Hematopoietic multipotent progenitor cell treated with erythropoietin and hydrocortisone succinate and interleukin-3 and kit ligand, for 8 days (in vitro differentiated cells): ENCODE measurements at places on chromosomes 5 and 9.

DNA sequence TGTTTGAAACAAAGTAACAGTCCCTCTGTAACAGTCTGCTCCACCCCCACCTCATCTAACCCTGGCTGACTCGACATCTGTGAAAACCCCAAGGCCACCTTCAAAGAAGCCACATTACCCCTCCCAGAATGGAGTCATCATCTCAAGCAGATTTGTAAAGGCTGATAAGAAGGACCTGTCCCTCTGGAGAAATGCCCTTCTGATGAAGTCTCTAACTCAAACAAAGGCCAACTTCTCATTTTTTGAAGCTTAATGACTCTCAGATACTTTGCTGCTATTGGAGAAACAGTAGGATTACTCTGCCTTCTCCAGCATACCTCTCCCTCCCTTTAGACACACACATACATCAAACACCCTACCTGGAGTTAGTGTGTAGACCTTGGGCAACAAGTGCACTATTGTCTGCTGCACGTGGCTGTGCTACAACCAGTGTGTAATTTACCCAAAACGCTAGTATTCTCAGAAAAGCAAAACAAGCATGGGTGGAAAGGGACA, 5.3 kb upstream of the SUSD1 start:
- DNase-seq: peak; percentile 87

- DNase-seq: no peak
Measured at GRCh38 chr9:73981405-73981804, 515.7 kb upstream of the RORB start.

GRCh38 chr5:13674391-13674790, 270.1 kb downstream of the DNAH5 start:
- DNase-seq: no peak

- no peak for DNase-seq
Measured at GRCh38 chr9:130026583-130027340, 16.2 kb downstream of the FNBP1 start.

GRCh38 chr5:177003649-177004048, 2.9 kb downstream of the UIMC1 start:
- DNase-seq: no peak

DNA sequence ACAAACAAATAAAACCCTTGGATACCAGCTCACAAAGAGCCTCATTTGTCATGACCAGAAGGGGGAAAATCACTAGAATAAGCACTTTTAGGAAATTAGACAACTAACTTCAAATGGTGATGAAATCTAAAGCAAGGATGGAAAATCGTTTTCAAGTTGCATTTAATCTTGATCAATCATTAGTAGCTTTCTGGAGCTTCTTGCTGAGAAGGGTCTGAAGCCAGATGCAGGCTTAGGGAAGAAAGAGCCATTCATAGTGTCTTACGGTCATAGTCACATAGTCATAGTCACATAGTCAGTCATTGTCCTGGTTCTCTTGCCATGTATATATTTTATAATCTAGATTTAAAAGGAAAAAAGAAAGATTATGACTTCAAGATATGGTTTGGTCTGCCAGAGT, 610.5 kb downstream of the ACTL7B start:
- DNase-seq: no peak

DNA sequence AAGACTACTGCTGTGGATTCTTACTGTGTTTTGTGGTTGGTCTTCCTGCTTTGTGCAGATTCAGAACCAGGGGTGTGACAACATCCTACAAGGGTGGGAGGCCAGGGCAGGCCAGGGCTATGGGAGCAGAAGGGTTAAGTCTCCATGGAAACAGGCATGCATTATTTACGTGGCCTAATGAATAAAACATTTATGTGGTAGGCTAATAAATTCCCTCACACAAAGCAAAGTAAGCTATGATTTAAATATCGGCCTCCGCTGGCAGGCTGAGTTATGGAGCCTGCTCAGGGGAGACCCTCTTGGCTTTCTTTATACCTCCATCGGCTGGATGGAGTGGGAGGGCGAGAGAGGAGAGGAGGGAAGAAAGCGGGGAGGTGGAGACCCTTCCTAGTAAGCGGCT, 230.3 kb upstream of the MVB12B start:
- no peak for DNase-seq

DNA sequence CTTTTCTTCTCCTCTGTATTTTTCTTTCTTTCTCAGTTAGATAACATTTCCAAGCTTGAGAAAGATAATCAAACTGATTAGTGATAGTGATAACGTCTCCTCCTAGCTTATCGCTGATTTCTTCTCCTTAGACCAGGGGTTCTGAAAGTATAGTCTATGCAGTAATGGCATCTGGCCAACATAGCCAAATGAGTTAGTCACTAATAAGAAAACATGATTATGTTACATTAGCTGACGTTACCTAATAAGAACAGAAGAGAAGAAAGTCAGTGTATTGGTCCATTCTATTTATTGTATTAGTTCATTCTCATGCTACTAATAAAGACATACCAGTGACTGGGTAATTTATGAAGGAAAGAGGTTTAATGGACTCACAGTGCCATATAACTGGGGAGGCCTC, 111.2 kb downstream of the STRBP start:
- no peak for DNase-seq

GRCh38 chr5:174872271-174872670, 147.9 kb downstream of the MSX2 start:
- no peak for DNase-seq

DNA sequence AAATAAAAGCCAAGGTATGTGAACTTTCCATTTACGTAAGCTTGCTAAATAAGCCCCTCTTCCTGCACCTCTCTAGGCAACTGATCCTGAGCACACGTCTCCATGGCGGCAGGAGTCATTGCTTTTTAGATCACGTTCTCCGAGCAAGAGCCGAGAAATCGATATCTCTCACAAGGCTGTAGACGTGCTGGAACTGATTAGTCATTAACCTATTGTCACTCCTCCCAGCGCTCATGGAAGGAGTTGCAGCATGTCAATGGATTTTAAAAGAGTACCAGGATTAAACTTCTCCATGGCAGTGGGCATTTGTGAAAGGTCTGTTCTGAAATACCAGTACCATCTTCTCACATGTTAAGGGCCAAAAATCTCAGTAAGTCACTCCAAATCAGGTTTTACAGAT, 4.7 kb upstream of the ADCY2 start:
- DNase-seq: no peak

DNA sequence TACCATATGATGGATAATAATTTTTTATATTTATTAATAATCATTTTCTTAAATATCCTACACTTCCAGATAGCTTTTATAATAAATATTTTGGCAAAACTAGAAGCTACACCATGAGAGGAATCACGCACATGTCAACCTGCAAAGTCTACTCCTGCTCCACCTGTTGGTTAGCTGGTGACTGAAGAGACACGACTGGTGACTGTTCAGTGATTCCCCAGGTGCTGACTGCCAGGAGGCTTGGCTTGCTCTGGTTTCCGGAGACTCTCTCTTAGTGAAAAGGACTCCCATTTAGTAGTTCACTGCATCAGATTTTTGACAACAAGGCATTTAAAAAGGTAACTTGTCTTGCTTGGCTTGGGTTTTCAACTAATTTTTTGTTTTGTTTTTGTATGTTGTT, 20.9 kb downstream of the GZMA start:
- DNase-seq: no peak

- no peak for DNase-seq
Measured at GRCh38 chr9:89470224-89470839, 27.6 kb downstream of the SEMA4D start.

DNA sequence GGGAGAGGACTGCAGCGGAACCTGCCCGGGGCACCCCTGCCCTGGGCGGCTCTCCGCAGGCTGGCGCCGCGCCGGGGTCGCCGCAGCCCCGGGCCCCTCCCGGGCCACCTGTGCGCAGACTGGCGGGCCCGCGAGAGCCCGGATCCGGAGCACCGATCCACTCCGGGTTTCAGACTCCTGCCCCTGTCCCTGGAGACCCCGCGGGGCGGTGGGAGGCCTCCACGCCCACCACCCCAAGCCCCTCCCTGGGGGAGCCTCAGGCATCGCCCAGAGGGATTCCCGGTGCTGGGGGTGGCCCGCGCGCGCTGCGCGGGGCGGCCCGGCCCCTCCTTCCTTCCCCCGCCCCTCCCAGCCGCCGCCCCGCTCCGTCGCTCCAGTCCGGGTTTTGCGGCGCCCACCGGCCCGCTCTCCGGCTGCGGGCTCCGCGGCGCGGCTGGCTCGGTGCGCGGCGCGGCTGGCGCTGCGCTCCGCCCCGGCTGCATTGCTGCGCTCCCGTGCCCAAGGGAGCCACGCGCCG, at the start of gene UNC5A:
TSS of gene UNC5A (plus strand) at position 479 of the 517 bp plus-strand sequence. CDS start 192 bp downstream, outside the sequence.
- DNase-seq: no peak

DNA sequence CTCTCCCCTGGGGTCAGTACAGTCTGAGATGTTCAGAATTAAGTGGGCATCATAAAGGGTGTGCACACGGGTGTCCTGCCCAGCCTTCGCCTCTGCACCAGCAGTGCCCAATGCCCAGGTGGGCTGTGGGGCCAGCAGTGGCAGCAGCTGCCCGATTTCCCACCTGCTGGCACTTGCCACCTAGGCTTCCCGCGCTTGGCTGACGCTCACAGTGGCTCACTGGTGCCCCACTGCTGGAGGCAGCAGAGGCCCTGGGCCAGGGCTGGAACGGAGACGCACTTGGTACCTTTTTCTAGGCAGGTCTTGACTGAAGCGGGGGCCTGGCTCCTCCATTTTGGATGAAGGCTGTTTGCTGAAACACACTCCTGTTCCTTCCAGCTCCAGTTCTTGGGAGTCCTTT, 17.0 kb downstream of the MRNIP start:
- no peak for DNase-seq

DNA sequence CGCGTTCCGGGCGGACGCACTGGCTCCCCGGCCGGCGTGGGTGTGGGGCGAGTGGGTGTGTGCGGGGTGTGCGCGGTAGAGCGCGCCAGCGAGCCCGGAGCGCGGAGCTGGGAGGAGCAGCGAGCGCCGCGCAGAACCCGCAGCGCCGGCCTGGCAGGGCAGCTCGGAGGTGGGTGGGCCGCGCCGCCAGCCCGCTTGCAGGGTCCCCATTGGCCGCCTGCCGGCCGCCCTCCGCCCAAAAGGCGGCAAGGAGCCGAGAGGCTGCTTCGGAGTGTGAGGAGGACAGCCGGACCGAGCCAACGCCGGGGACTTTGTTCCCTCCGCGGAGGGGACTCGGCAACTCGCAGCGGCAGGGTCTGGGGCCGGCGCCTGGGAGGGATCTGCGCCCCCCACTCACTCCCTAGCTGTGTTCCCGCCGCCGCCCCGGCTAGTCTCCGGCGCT, at the start of gene DAPK1:
TSS of gene DAPK1 (plus strand) at position 264 of the 442 bp plus-strand sequence. CDS start 1,211 bp downstream, outside the sequence.
- peak; percentile 66 for DNase-seq

DNA sequence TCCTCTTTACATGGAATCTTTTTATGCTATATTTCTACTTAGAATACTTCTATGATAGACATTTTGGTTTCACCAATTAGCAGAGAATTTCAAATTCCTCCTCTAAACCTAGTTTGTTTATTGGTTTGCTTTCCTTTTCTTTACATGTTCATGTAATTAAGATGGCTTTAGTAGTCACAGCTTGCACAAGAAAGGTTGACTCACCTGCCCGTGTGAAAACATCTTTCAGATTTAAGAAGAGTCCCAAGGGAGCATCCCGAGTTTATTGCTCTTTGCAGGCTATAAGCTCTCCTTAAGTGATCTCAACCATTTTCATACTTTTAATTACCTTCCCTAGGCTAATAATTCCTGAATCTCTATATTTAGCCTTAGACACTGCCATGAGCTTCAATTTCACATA, 28.9 kb downstream of the TYRP1 start:
- no peak for DNase-seq

DNA sequence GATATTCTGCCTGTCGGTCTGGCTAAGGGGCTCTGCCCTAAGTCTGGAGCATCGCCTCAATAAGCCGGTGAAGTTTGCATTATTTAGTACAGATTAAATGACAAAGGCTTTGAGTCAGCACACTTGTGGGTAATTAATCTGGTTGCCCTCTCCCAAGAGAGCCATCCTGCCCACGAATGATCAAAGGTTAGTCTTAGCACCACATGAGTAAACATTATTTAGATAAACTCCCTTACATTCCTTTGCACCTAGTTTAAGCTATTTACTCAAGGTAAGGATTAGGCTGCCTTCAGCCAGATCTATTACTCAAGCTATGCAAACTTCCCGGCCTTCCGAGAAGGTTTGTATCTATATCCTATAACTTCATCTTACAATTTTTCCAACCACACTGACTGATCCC, 572.1 kb downstream of the CHSY3 start:
- no peak for DNase-seq

GRCh38 chr5:109676920-109677319, 12.8 kb upstream of the MAN2A1 start:
- no peak for DNase-seq

DNA sequence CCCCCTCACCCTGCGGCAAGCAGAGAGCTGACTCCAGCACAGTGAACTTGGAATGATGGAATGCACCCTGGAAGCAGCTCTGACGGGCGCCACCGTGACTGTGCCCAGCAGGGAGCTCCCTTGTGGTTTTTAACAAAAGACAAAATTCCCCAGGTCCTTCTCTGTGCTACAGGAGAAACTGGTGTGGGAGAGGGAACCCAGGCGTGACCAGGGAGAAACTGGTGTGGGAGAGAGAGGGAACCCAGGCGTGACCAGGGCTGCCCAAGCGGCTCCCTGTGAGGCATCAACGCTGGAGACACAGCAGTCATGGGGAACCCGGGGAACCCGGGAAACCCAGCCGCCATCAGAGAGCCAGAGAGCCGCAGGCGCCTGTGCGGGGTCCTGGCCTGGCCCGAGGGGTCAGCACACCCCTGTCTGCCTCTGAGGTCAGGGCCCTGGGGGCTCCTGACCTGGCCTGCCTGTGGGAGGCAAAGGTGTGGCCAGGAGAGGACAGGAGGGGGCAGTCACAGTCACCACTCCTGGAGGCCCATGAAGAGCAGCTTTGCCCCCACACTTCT, 3.1 kb upstream of the AHRR start:
- DNase-seq: no peak

DNA sequence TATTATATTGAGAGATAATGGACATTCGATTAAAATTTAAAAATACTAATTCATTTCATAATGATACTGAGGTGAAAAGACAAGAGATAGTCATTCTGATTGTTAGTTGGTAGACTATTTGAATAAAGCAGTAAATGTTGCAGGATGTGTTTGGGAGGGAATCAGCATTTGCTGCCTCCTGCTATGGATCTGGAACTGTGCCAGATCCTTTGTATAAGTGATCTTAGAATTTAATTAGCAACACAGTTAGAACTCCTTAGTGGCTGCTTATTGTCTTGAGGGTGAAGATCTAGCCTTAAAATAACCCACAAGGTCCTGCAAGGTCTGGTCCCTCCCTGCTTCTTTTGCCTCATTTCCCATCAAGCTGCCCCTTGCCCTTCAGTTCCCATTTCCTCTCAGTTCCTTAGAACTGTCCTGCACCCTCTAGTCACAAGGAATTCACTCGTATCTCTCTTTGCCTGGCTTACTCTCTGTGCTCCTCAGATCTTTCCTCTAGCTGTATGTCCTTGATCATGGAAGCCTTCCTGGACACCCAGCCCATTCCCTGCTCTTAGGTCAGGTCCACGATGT, 12.5 kb downstream of the LECT2 start:
- no peak for DNase-seq

- peak; percentile 74 for DNase-seq
Measured at GRCh38 chr9:75087289-75087823, 599 bp downstream of the NMRK1 start.

- DNase-seq: no peak
Measured at GRCh38 chr9:31112491-31112890, 1272.0 kb upstream of the ACO1 start.
